ENCODE measurements at places on chromosomes 1 and 21.

DNA sequence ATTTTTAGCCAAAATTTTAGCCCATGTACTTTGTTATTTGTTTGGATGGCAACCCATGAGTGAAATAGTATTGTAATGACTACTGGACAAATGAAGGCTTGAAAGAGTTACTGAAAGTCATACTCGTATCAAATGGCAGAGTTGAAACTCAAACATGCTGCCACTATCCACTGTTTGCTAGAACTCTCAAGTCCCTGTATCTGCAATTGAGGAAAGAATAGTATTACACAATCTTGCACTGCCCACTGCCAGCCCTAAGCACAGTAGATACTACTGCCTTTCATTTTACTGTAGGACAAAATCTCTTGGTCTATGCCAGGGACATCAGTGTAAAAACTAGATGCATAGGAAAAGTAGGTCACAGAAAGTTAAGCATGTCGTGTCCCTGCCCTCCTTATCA, 581.1 kb upstream of the PLXNA2 start:
- no peak for DNase-seq

DNA sequence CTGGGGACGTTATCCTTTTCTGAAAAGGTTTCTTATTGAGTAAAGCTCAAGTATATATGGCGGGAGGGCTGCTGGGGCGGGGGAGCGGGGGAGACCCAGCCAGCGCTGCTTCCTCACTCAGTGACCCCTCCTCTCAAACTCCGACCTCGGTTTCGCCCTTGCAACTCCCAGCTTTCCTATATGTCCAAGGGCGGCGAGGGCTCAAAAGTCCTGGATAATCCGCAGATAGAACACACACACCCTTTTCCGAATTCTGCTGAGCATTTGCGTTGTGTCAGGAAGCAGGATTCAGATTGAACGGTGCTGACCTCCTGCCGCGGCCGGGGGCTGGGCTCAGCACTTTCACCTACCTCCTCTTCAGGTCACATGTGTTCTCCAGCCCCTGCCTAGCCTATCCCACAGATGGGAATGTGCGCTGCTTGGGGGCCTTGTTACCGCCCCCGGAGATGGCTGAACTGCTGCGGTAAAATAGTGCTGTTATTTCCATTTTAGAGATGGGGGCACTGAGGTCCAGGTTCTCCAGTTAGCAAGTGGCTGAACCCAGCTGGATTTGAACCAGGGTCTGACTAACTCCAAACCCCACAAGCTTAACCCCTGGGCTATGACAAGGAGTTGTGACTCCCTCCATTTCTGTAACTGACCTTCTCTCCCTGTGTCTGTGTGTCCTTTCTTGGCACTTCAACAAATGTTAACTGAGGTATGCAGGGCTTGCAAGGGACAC, 795 bp upstream of the AHDC1 start:
- DNase-seq, result no peak

- no peak for DNase-seq
Measured at GRCh38 chr1:185419718-185420117, 102.7 kb upstream of the IVNS1ABP start.

DNA sequence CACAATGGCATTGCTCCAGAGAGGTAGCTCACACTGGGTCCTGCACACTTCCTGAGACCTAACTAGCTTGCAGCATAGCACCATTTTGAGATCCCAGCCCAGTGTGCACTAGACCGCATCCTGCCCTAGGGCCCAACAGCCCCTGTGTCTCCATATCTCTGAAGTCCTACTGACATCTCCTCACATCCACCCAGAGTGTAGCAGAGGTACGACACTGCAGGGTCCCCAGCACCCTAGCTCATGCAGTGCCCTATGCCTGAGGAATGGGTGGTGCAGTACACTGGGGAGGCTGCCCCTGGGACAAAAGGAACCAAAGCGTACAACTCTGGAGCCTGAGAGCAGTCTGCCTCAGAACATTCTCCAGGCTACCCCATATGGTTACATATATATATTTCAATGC, 111.4 kb upstream of the DEPDC1 start:
- no peak for DNase-seq

All from DMS 273 treated with DMSO at 0.1 percent for 48 hours (cell line).